Fibroblast of gingiva (primary cell): ENCODE measurements at places on chromosomes 13 and 19.

GRCh38 chr13:98994896-98995295 is 17.0 kb upstream of the DOCK9 start:
- DNase-seq: no peak

DNA sequence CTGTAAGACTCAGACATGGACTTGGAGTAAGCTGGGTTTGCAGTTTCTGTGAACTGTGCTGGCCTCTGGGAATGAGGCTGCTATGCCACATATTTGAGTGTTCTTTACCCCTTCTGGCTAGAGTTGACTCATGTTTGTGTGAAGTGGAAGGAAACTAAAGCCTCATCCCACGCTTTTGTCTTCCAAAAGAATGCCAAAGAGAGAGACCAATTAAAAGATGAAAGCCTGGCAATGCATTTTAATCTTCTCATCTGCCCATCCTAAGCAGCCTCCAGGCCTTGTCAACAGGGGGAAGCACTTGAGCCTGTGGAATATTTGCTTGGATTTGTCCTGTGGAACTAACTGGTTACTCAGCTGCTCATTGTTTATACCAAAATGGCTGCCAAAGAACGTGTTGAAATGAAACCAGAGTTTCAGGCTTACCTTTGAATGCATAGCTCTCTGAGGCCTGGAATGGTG is 49.1 kb downstream of the LMO7 start:
- DNase-seq: peak; percentile 77

GRCh38 chr13:73177916-73178565 is 119.2 kb downstream of the KLF5 start:
- DNase-seq: no peak

GRCh38 chr19:17582613-17583012 is 27.2 kb downstream of the COLGALT1 start:
- no peak for DNase-seq

- peak; percentile 43 for DNase-seq
Measured at GRCh38 chr13:66780814-66781213, 449.3 kb downstream of the PCDH9 start.

DNA sequence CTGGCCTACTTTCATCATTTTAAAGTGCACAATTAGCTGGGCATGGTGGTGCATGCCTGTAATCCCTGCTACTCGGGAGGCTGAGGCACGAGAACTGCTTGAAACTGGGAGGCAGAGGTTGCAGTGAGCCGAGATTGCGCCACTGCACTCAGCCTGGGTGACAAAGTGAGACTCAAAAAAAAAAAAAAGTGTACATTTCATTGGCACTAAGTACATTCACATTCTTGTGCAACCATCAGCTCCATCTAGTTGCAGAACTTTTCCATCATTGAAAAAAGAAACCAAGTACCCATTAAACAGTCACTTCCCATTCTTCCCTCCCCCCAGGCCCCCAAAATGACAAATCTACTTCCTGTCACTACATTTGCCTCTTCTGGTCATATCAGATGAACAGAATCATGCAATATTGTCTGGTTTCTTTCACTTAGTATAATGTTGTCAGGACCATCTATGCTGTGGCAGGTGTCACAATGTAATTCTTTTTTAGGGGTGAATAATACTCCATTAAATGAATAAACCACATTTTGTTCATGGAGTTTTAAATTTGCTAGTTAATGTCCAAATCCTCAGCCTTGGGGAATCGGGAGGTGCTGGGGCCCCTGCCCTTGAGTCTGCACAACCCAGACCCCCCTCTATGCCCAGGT is 7.4 kb upstream of the SIGLEC11 start:
- peak; percentile 16 for DNase-seq

DNA sequence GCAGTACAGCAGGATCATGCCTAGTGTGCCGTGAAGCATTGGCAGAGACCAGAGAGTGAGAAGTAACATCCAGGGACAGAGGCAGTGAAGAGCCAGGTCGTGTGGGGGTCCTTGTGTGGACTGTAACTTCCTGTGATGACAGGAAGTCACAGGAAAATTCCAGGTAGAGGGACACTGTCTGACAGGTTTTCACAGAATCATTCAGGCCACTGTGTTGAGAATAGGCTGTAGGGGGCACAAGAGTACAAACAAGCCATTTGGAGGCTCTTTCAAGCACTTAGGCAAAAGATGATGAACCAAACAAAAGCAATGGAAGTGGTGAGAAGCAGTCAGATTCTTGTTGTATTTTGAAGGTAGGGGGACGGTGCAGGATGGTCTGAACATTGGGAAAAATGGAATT is 46.4 kb downstream of the N4BP2L1 start:
- peak; percentile 24 for DNase-seq
